Retina (tissue), 1 donor: ENCODE measurements at places on chromosomes 7 and 10.

DNA sequence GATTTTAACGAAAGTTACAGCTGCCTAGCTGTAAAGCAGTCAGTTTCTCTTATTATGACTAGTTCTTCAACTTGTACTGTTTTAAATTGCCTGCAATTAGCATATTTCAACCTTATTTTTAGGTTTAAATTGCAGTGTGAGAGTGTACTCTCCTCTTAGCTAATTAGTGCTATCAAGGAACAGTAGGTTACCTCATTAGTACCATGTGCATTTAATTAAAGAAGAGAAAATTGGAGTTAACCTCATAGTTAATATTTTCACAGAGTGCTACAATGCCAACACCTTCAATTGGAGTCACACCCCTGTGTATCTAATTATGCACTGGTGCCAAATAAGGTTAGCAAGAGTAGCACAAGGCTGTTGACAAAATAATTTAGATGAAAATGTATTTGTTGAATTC, 154.6 kb downstream of the FOXP2 start:
- no peak for DNase-seq

DNA sequence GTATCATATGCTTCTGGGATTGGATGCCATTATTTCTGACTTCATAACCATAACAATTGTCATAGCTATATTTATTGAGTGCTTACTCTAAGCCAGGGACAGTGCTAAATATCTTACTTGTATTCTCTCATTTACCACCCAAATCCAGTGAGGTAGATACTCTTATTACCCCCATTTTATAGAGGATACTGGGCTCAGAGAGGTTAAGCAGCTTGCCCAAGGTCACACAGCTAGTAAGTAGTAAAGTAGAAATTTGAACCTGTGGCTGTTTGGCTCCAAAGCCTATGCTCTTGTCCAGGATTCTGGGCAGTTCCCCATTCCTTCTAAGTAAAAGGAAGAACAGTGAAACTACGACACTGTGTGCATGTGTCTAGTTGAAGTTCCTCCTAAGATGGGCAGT, 56.5 kb downstream of the COL13A1 start:
- DNase-seq: no peak

- DNase-seq: no peak
Observed at GRCh38 chr7:141575164-141575563, 24.0 kb downstream of the AGK start.

DNA sequence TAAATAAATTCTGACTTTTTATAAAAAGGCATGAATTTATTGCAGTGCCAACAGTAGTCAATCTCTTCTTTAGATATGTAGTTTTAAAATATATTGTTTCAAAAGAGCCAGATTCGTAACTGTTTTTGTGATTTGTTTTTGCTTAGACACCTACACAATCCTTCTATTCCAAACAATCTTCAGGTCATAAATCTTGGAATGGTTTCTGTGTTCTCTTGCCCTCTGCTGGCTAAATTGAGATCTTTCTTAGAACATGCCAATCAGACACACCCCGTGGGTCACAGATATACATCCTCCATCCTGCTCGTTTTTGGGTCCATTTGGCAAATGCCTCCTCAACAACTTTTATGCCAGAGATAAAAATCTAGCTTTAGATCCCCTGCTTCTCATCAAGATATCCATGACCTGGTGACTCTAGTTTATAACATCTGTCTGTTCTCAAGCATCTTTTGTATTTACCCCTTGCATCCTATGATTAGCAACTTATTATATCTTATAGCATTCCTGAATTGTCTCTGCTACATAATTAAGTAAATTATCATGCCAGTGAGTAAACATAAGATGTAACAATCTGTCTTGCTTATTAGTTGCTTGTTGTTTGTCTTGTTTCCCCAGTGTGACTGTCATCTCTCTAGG, 35.3 kb upstream of the IFRD1 start:
- peak; percentile 47 for DNase-seq

- no peak for DNase-seq
Observed at GRCh38 chr10:109914966-109915365, 8.3 kb downstream of the XPNPEP1 start.

DNA sequence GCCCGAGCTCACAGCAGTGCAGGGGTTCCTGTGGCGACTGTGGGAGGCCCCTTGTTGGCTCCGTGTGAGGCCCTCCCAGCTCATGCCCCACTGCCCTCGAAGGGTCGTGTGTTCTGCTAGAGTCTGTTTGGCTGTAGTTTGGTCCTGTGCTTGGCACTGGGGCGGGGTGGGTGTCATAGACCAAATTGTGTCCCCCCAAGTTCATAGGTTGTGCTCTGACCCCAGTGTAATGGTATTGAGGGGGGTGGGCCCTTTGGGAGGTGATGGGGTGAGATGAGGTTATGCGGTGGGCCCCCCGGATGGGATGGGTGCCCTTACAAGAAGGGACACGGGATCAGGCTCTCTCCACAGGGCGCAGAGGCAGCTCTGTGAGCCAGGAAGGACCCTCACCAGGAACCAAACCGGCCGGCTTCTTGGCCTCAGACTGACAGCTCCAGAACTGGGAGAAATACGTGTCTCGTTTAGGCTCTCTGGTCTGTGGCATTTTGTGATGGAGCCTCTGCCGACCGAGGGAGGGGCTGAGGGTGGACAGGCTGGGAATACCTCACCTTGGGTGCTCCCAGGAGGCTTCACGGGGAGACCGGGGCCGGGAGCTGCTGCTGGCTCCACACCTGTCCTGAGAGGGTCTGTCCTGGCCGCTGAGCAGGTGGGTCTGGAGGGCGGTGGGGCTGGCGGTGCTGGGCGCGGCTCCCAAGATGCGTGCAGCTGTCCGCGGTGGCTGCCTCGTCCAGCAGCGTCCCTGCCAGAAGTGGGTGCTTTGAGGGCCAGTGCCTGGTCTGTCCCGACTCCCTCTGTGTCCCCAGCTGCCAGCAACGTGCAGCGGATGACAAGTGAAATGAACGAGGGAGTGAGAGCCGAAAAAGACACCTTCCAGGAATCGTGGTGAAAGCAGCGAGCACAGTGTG, 89.4 kb downstream of the INPP5A start:
- no peak for DNase-seq

- DNase-seq: no peak
Observed at GRCh38 chr7:34453150-34453549, 204.9 kb upstream of the NPSR1 start.

DNA sequence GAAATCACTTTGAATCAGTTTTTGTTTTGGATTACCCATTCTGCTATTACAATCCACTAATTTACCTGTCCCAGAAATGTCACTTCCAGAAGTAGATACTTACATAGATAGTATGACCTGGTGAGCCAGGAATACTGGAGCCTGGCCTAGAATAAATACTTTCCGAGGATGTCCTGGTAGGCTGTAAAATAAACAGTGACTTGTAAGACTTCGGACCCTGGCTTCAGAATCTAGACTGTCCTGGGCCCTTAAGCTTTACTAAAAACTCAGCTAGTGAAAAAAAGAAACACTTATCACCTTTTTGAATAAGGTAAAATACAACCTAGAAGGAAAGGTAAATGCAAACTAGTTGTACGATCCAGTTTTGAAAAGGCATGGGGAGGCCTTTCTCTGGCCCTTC, 69.5 kb upstream of the AFAP1L2 start:
- no peak for DNase-seq

GRCh38 chr7:35726654-35727053, 31.7 kb upstream of the HERPUD2 start:
- DNase-seq: no peak

DNA sequence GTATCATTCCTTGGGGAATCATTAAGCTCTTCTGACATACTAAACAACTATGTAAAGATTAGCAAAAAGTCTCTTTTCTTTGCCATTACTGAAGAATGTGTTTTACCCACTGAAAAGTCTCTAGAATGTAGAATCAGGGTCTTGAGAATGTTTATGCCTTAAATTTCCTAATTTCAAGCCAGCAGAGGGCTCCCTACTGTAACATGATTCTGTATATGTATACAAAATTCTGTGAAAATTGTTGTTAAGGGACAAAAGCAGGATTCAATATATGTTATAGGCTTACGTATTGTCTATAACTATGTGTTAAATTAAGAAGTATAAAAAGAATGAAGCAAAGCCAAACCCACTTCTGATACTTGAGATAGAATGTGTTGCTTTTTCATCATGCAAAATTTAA, 296.9 kb upstream of the DGKB start:
- no peak for DNase-seq

- DNase-seq: no peak
Observed at GRCh38 chr10:31927565-31927883, 1.1 kb downstream of the ARHGAP12 start.

DNA sequence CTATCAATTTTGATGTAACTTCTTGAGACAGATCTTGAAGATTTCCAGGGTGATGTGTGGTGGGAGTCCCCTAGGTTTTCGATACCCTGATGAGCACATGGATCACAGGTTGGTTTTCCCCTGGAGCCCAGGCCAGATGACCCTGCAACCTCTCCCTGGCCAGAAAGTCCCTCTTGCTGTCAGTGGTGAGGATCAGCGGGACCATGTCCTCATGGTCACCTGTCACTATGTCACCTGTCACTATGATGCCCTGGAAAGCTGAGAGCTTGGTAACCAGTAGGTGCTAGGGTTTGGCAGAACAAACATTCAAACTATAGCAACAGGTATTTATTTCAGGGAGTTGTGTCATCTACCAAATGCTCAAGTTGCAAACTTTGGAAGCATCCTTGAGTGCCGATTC, 197.9 kb downstream of the ARHGAP12 start:
- no peak for DNase-seq

- DNase-seq: no peak
Observed at GRCh38 chr7:44081266-44081748, 1.0 kb downstream of the POLM start.

- no peak for DNase-seq
Observed at GRCh38 chr10:6382081-6382480, 179.3 kb downstream of the PFKFB3 start.

DNA sequence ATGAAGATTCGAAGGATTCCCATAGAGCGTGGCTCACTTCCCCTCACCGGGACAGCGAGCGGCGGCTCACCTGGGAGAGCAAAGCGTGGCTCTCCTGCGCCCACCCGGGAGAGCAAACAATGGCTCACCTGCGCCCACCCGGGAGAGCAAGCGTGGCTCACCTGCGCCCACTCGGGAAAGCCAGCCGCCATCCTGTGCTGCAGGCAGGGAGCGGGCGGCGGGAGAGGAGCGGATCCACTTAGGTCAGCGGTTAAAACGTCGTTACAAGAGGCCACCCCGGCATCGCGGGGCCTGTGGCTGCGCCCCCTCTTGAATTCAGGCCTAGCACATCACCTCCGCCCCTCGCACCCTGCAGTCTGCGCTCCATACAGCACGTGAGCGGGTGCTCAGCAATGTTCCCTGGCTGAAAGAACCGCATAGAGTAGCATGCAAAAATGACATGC, 461 bp upstream of the FIGNL1 start:
- DNase-seq: no peak

- no peak for DNase-seq
Observed at GRCh38 chr7:36951257-36951697, 227.0 kb upstream of the AOAH start.

- no peak for DNase-seq
Observed at GRCh38 chr7:50552921-50553320, 12.3 kb downstream of the DDC start.

DNA sequence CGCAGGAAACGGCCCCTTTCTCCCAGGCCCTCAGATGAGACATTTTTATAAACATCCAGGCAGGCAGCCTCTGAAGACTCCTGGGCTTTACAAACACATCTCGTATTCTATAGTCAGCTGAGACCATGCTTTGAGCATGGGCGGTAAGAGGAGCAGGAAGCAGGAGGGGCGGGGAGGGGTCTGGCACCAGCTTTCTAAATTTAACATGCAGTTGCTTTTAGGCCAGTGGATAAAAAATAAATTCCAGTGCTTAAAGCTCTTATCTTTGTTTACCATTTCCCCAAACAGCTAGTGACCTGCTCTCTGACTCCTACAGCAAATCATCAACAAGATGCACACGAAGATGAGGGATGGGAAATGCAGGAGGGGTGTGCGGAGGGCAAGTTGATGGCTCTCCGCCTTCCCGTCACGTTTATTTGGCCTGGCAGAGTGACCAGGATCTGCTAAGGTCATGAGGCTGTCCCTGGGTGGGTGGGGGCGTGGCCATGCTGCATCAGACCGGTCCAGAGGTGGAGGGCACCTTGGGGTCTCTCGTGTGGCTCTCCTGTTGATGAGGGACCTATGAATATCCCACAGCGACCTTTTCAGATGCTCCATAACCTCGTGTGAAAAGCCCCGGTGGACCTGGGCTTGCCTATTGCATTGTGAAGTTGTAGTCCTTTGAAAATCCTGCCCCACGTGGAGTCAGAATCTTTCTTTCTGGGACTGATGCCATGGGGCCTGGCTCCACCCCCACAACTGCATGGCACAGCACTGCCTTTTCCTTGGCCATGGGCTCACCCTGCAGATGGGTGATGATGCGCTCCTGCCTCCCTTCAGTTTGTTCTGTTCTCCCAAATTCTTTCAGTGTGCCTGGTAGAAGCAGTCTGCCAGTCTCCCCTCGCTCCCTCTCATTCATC, 67.5 kb downstream of the PARP12 start:
- DNase-seq: peak; percentile 53

- no peak for DNase-seq
Observed at GRCh38 chr10:71471957-71472365, 75.2 kb downstream of the CDH23 start.
